ENCODE measurements at places on chromosomes 12 and 14. TPM values are rescaled to one million over a fixed set of nuclear protein-coding genes. Genes with fewer than 3 reads are reported as not detected.

The ENDOU gene
- total RNA-seq, result 0.41 TPM

The SMCO2 gene
- total RNA-seq, result not detected

- DNase-seq, result peak; percentile 94
Measured at GRCh38 chr12:48956279-48957140, 777 bp downstream of the ARF3 start.

DNA sequence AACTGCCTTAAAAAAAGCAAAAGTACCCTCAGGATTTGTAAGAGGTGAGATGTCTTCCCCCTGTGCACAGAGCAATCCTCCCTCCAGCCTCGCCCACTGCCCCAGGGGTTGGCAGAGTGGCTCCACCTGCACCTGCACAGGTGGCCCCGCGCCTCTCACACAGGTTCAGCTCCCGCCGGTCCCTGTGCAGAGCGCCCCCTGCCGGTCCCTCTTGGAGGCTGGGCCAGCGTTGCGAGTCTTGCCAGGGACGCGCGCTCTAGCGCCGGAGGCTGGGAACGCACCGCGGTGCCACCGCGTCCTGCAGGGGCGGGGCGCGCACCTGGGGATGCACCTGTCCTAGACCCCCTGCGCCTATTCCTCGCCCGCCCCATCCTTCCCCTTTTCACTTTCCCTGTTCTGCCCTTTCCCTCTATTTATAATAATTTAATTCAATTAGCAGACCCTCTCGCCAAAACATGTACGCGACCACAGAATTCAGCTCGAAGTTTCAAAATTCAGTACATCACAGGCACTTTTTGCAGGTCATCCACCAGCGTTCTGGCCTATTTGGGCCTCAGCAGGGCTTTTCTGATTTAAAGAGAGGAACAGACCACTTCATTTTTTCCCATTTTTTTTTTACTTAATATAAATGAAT, 618.6 kb downstream of the AACS start:
- peak; percentile 69 for DNase-seq

GRCh38 chr12:95736631-95737030, 53.9 kb downstream of the NTN4 start:
- DNase-seq, result peak; percentile 67

- DNase-seq, result peak; percentile 75
Measured at GRCh38 chr12:5973461-5974115, 28.5 kb upstream of the ANO2 start.

DNA sequence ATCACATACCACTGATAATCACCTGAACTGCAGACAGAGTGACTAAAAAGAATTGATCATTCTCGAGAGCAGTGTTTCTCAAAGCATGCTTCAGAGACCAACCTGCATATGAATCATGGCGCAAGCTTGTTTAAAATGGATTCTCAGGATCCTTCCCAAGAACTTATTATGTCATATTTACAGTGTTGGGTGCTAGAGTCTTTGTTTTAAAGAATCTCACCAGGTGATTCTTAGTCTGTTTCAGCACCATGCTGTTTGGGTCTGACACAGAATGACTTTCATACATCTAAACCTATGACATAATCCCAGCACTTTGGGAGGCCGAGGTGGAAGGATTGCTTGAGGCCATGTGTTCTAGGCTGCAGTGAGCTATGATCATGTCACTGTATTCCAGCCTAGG, 31.3 kb upstream of the SSPN start:
- DNase-seq, result no peak

DNA sequence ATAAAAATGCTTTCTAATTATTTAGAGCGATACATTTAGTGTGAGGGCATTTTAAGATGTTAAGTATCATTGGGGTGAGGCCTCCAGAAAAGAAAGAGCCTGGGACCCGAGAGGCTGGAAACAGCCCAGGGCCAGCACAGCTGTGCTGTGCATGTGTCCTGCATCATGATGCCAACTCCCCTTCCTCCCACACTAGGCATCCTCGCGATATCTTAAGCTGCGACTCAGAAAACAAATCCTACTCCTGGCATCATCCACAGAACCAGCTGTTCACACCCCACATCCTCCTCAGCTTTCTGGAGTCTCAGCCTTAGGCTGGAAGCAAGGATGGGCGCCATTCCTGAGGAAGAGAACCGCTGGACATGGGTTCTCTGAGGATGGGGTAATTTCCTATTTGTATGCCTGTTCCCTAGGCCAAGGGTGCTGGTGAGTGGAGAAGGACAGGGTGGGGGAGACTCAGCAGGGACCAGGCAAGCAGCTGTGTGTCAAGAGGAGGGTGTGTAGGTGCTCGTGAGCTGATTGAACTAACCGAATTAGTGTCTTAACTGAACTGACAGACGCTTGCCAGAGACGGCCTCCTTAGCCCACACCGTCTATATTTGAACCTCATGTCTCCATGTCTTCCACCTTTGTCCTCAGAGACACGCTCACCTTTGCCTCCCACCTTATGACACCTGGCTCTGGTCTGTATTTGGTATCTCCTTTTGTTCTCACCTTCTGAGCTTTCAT, 15.6 kb upstream of the MCRS1 start:
- no peak for DNase-seq
